ENCODE measurements at places on chromosomes 7 and 10. TPM values are rescaled to one million over a fixed set of nuclear protein-coding genes. Genes with fewer than 3 reads are reported as not detected.
A peak's percentile ranks its signal among the peaks of the same experiment; 100 is the strongest.

GRCh38 chr7:73892003-73892999 is 31.3 kb downstream of the TMEM270 start:
- DNase-seq = no peak

DNA sequence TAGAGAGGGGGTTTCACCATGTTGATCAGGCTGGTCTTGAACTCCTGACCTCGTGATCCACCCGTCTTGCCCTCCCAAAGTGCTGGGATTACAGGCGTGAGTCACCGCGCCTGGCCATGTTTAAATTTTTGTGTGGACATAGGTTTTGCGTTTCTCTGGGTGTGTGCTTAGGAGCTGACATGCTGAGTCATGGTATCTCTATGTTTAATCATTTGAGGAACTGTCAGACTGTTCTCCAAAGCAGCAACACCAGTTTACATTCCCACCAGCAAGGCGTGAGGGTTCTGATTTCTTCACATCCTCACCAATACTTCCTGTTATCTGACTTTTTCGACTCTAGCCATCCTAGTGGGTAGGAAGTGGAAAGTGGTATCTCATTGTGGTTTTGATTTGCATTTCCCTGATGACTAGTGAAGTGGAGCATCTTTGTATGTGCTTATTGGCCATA is 153.7 kb downstream of the DNAJB6 start:
- DNase-seq = peak; percentile 86

GRCh38 chr10:52020173-52020572 is 293.9 kb upstream of the DKK1 start:
- no peak for DNase-seq

DNA sequence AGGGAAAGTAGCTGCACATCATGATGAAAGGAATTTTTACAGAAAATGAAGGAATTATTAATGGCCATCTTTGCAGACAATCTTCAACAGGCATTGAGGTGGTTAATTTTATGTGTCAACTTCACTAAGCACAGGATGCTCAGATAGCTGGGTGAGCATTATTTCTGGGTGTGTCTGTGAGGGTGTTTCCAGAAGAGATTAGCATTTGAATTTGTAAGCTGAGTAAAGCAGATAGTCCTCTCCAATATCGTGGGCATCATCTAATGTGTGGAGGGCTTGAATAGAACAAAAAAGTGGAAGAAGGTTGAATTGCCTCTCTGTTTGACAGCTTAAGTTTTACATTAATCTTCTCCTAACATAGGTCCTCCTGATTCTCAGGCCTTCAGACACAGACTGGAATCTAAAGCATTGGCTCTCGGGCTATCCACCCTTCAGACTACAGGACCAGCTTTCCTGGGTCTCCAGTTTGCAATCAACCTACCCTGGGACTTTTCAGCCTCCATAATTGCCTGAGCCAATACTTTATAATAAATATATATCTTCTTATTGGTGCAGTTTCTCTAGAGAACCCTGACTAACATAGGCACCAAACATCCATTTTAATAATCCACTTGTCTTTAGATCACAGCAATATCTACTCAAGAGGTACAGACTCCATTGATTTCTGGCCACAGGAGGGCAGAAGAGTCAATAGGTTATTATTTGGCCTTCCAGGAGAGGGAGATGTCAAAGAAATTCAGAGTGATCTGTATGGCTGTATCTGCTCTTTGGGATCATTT is 10.5 kb upstream of the CRPPA start:
- DNase-seq = peak; percentile 43

GRCh38 chr7:116780521-116780920 is 81.9 kb upstream of the CAPZA2 start:
- no peak for DNase-seq

- DNase-seq = no peak
These were observed 11.4 kb downstream of the ELN start for GRCh38 chr7:74039337-74039736.

DNA sequence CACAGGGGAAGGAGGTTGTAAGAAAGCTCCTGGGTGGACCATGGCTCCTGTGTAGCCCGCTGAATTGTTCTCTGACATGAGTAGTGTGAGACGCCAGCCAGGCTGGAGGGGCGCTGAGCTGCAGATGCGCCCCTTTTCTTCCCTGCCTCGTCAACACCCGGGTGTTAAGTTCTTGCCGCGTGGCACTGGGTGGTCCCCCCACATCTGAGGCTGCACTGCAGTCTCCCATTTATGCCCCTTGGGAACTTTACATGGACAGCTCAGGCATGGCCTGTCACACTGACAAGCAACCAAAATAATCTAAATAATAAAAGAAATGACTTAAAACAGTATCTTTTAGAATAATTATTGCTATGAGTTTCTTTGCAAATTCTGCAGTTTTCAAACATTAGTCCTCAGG is 34.6 kb upstream of the HSPA12A start:
- DNase-seq = no peak

GJD4 gene
- total RNA-seq = not detected

TRIM50 gene
- total RNA-seq = not detected

DNA sequence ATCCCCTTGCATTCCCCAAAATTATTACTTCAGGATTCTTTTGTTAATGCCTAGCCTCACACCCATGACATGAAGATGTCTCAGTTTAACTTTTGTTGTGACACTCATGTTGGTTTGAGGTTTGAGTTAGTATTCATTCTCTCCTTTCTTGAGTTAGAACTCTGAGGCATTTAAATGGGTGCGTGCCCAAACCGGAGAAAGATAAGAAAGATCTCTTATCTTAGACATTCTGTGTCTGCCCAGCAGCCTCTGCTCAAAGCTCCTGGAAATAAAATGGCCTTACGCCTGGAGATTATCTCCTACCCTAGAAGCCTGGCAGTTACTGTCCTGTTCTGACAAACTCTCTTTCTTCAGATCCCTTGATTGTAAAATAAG is 26.3 kb downstream of the WBP1L start:
- no peak for DNase-seq

DNA sequence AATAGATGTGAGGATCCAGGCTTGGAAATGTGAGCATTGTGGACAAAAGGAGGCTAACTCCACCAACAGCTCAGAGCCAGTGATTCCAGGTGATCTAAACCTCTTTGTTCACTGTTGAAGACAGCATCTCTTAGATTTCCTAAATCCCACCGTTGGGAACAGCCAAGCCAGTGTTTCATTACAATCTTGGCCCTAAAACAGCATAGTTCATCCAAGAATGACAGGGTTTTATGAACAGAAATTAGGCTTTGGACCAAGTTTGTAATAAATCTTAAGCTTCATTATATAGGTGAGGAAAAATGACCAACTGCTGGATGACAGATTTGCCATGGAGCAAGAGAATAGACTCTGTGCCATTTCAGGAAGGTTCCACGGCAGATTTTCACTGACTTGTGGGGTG is 65.8 kb downstream of the MTURN start:
- no peak for DNase-seq

- no peak for DNase-seq
These were observed 88.8 kb downstream of the SEMA3C start for GRCh38 chr7:80830010-80830409.

DNA sequence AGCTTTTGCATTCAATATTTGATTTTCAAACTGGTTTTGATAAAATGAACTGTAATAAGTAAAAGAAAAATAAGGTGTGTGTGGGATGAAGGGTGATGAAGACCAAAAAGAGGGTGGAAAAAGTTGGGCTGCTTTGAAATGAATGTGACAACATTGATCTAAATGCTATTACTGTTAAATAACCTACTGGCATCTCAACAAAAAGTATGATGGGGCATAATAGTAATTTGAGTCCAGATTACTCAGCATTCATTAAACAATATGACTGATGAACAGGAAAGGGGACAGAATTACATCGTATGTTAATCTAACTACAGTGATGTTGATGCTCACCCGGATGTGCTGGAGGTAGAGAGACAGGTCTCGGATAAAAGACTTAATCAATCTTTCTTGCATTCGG is 112.2 kb downstream of the ABCC2 start:
- no peak for DNase-seq

AMZ1 gene
- total RNA-seq = 0.40 TPM

GRCh38 chr10:104614245-104614831 is 26.8 kb upstream of the SORCS3 start:
- DNase-seq = peak; percentile 43

DNA sequence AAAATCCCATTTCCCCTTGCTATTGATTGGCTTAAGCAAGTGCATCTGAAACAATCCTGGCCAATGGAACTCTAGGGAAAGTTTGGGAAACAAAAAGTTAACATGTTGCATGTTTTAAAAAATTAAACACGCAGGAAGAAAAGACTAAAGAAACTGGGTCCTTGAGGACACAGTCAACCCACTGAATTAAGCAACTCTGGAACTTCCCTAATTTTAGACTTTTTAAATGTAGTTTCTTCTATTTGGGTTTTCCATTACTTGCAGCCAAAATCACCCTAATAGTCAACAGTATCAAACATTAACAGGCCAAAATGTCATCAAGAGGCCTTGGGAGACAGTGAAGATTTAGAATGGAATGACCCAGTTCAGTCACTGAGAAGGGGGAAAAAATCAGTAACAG is 40.6 kb downstream of the OSBPL3 start:
- no peak for DNase-seq

DNA sequence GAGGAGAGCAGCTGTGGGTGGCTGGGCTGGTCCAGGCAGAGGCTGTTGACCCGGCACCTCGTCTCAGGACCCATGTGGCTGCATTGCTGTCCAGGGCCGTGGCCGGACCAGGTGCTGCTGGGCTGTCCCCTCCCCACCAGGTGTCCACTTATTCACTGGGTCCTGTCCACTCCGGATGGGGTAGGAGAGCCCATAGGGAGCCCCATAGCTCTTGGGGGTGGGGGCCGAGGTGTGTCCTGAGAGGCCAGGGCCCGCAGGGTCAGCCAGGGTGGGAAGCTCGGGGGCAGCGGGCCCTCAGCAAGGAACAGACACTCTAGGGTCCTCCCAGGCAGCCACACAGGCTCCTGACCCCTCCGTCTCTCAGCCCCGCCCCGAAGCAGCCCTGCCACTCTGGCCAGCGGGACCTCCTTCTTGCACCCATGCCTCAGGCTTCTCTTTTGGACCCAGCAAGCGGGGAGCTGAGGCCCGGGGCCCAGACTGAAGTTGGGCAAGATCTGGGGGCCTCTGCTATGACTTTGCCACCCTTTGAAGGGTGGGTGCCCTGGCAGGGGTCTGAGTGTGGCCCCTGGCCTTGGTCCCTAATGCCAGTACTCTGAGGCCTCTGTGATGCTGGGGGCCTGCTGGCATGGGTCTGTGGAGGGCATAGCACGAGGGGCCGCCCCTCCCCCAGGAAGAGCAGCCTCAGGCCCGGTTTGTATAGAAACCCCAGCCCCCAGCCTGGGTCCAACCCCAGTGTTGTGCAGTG is 86.4 kb downstream of the NKX6-2 start:
- DNase-seq = no peak

- DNase-seq = no peak
These were observed 92.2 kb upstream of the ZPBP start for GRCh38 chr7:50185208-50185607.

- DNase-seq = no peak
These were observed 47.0 kb downstream of the SRI start for GRCh38 chr7:88172842-88173241.

SFTPA2 gene
- total RNA-seq = not detected

GRCh38 chr10:116665541-116666125 is 44.9 kb downstream of the PNLIPRP2 start:
- no peak for DNase-seq

- DNase-seq = no peak
These were observed 78.3 kb upstream of the SLC26A5 start for GRCh38 chr7:103524042-103524907.

GRCh38 chr10:27503498-27504006 is 552 bp upstream of the RAB18 start:
- no peak for DNase-seq

DNA sequence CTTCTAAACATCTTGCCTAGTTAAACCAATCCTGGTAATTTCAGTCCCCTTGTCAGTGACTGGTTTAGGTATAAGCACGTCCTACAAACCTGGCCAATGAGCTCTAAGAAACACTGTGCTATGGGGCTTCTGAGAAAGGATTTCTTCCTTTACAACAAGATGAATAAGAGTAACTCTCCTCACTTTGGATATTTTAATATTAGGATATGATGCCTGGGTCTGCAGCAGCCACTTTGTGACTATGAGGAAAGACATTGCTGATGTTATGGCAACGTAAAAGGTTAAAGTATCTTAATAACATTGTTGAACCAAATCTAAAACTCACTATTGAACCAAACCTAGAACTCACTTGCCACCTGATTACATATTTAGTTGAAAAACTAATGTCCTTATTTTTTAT is 26.5 kb upstream of the EPC1 start:
- DNase-seq = no peak

EPO gene
- not detected for total RNA-seq

DNA sequence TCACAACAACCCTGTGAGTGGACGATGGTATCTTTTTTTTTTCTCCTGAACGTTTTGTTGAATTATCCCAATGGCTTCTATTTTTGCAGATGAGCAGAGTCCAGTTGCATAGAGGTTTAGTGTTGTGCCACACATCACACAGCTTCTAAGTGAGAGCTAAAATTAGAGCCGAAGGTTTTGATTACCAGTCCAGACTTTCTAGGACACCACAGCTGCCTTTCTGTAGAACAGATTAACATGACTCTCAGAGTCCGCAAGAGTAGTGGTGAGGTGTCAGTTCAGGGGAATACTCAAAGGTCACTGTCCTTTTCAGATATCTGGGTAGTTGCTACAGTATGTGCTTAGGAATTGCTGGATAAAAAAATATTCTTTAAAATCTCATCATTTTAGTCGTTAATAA is 13.8 kb downstream of the SGPL1 start:
- no peak for DNase-seq

DNA sequence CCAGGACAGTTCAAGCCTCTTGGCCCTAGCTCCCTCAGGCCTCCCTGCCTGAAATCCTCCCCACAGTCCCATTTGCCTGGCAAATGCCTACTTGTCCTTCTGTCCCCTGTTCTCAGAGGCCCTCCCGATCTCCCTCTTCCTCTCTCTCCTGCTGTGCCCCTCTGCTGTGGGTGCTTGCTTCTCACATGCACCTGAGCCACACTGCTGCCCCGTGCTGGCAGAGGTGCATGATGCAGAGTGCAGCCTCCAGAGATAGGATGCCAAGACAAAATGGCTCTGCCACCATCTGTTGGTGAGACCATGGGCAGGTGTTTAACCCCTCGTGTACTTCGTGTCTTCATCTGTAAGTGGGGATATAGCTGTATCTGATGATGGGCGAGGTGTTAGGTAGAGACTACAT is 158.4 kb downstream of the RGS10 start:
- no peak for DNase-seq

CYTH3 gene
- 1.3 TPM for total RNA-seq

- no peak for DNase-seq
These were observed 96.0 kb downstream of the CALN1 start for GRCh38 chr7:72316148-72316547.
